ENCODE measurements at places on chromosomes 16 and 17.
A peak's percentile ranks its signal among the peaks of the same experiment; 100 is the strongest.

- no peak for DNase-seq
These were observed 327.9 kb upstream of the SOX9 start for GRCh38 chr17:71792966-71793365.

DNA sequence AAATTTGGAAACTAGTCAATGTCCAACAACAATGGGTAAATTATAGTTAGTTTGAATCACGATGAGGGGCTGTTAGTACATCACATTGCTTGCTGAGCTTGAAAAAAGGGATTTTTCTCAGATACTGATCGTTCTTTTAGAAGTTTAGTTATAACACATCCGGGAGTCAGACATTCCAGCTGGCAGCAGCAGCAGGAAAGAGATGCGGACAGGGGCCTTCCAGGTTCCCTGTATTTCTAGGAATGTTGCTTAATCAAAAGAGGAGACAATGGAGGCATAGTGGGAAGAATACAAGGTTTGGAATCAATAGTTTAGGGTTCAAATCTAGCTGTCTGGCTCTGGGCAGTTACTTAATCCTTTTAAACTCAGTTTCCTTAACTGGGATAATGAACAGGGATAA, 27.8 kb downstream of the CDK5R1 start:
- DNase-seq: no peak

DNA sequence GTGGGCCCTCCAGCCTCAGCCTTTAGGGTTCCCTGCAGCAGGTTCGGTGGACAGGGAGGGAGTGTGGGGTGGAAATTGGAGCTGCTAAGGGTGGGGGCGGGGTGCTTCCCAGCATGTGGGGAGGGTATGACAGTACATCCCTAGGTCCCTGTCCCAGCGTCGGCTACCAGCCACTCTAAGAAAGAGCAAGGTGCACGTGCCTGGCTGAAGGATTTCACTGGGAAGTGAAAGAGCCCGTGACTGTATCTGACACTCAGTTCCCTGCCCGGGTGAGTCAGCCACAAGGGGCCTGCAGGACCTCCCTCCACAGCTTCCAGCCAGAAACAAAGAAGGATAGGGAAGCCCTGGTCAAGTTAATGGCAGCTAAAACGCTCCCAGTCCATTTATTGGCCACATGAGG, 4.1 kb downstream of the SNRNP25 start:
- no peak for DNase-seq

DNA sequence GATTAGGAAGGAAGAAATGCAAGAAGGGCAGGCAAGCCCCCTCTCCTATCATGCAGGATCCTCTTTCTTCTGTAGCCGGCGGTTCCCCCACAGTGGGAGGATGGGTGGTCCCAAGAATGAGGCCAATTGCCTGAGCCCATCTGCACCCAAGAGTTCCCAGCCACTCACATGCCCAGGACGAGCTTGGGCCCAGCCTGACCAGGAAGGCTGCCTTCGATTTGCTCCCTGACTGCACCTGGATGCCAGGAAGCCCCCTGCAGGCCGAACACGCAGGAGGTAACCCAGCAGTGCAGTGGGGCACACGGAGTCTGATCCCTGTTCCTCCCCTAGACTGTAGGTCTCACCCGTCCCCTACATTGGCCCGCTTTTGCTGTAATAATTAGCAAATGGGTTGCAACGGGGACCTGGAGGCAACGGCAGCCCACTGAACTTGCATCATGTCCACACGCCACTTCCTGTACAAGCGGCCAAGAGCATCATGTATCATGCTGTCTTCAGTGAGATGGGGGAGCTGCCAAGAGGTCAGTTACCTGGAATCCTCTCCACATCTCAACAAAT, 67.5 kb downstream of the AMFR start:
- peak; percentile 62 for DNase-seq

Measured in tibial artery (tissue), 4 donors.